Stimulated activated CD8-positive, alpha-beta memory T cell treated with anti-CD3 and anti-CD28 coated beads, Interleukin-7, amount 100 ng/mL, for 24 hours (primary cell): ENCODE measurements at places on chromosomes 7 and 10.

- DNase-seq: no peak
These were observed 4.4 kb downstream of the CDK6 start for GRCh38 chr7:92831716-92832533.

- no peak for DNase-seq
These were observed 150.9 kb downstream of the RGS10 start for GRCh38 chr10:119391440-119392251.

DNA sequence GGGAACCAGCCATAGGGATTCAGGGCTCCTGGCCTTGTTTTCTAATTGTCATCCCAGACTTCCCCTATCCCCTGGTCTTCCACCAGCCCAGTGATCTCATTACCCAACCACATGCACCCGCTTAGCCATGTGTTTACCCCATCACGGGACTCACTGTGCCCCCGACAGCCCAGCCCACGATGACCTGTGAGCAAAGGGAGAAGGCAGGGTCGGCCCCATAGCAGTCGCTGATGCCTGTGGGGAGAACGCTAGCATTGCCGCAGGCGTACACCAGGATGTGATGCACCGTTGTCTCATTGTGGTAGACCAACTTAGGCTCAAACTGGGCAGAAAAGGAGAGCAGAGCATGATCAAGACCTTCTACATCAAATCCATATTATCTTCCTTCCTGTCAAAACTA lies 14.0 kb downstream of the PRSS58 start:
- no peak for DNase-seq

DNA sequence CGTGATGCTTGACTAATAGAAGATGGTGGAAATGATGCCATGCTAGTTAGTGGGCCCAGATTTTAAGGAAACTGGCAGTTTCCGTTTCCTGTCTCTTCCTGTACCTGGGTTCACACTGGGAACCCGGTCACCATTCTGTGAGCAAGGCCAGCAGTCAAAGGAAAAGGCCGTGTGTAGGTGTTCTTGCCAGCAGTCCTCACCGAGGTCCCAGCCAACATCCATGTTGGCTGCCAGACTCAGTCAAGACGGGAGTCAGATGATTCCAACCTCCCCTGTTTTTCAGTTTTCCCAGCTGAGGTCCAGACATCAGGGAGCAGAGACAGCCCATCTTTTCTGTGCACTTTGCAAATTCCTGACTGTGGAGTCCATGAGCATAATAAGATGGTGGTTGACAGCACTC lies 15.2 kb upstream of the PILRB start:
- DNase-seq: no peak

- DNase-seq: no peak
These were observed 52.4 kb upstream of the LRRC17 start for GRCh38 chr7:102860351-102860811.

DNA sequence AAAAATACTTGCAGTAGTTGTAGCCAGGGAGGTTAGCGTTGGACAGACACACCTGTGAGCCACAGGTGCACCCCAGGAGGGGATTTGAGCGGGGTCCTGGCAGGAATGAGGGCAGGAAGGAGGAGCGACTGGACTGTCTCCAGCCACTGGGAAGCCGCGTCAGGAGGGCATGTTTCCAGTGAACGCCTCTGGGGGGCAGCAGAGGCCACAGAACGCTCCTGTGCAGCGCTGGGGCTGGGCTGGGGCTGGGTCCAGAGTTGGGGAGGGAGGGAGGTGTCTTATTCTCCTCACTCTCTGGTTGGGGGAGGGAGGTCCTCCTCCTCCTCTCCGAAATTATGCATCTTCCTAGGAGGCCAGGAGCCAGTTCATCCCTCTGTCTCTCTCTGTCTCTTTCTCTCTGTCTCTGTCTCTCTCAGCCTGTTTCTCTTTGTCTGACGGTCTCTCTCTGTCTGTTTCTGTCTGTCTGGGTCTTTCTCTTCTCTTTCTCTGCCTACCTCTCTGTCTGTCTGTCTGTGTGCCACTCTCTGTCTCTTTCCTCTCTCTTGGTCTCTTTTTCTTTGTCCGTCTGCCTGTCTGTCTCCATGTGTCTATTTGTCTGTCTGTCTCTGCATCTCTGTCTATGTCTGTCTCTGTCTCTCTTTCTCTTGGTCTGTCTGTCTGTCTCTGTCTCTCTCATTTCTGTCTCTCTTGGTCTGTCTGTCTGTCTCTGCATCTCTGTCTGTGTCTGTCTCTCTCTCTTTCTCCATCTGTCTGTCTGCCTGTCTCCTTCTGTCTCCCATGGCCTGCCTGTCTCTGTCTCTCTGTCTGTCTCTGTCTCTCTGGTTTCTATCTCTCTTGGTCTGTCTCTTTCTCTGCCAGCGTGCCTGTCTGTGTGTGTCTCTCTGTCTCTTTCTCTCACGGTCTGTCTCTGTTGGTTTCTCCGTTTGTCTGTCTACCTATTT lies 9.9 kb upstream of the PSMG3 start:
- peak; percentile 37 for DNase-seq

GRCh38 chr10:31090894-31091607 lies 59.4 kb upstream of the ZNF438 start:
- no peak for DNase-seq

GRCh38 chr7:127107601-127108007 lies 145.1 kb downstream of the GRM8 start:
- DNase-seq: no peak

DNA sequence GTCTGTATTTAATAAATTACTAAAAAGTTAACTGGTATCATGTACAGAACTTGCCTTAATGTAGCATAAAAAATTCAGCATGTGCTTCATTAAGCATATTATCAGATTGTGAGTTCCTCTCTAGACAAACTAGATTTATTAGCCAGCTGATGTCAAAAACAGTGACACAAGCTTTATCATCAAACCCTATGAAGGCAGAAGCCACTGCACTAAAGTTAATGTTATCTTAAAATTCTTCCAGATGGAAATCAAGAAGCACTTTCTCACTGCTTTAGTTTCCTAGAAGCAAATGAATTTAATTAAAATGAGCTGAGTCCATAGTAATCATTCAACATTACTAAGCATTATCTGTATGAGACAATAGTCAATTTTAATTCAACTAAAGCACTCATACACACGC lies 96.4 kb downstream of the ARHGAP12 start:
- DNase-seq: no peak

GRCh38 chr10:13349463-13350274 lies 1.6 kb upstream of the SEPHS1 start:
- DNase-seq: no peak
